ENCODE measurements at places on chromosomes 1 and 21.

DNA sequence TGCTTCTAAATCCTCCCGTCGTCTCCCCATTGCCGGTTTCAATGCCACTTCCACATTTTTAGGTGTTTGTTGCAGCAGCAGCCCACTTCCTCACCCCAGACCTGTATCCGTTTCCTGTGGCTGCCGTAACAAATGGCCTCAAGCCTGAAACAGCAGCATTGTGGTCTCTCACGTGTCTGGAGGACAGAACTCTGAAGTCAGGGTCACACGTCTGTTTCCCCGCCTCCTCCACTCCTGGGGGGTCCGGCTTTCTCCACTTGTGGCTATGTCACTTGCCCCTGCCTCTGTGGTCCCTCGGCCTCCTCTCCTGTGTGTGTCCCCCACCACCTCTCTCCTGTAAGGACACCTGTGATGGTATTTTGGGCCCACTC is 21.8 kb downstream of the TRPM2 start:
- H3K27me3 ChIP-seq, result peaks cover 95% of the 10 kb centered on the region
- H3K36me3 ChIP-seq, result no peaks in the 10 kb centered on the region
- H3K4me3 ChIP-seq, result no peak overlapping the region
- ATAC-seq, result no peak
- no peak overlapping the region for H3K27ac ChIP-seq

DNA sequence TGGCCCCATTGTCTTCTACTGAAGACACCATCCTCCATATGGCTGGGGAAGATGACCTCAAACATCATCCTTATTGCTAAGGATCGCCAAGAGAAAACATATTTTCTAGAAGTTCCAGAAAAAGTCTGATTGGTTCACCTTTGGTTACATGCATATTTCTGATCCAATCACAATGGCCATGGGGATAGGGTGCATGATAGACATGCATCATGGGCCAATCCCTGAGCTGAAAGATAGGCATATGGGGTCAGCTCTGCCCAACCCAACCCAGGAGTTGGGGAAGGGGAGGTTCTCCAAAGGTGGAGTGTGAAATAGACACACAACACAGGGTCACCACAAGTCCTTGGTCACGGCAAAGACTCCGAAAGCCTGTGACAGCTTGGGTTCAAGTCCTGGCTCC is 276.3 kb upstream of the TMEM51 start:
- no peak overlapping the region for H3K4me3 ChIP-seq
- no peaks in the 10 kb centered on the region for H3K36me3 ChIP-seq
- H3K27me3 ChIP-seq, result peaks cover 42% of the 10 kb centered on the region
- no peak overlapping the region for H3K27ac ChIP-seq
- H3K4me1 ChIP-seq, result no peaks in the 10 kb centered on the region
- ATAC-seq, result no peak

DNA sequence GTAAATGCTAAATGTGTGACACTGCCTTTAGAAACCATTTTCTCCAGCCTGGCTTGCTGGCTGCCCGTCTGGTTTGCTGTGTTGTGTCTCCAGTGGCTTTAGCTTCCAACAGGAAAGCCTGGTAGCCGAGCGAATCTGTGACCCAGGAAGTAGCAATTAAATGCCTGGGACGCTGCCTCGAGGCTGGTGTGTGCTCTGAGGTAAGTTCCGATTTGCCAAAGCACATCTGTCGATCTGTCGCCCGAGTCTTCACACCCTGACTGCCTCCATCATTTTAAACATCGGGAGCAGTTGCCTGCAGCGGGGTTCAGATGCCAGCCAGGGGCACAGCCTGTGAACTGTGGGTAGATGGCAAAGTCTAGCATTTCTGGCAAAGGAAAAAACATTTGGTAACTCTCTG is 2.2 kb downstream of the MIB2 start:
- no peak overlapping the region for H3K27ac ChIP-seq
- no peaks in the 10 kb centered on the region for H3K27me3 ChIP-seq
- no peak for ATAC-seq
- no peak overlapping the region for H3K4me3 ChIP-seq
- H3K36me3 ChIP-seq, result peaks cover 25% of the 10 kb centered on the region

GRCh38 chr1:205108464-205108863 is 13.3 kb downstream of the RBBP5 start:
- H3K4me1 ChIP-seq, result no peaks in the 10 kb centered on the region
- H3K27ac ChIP-seq, result no peak overlapping the region

DNA sequence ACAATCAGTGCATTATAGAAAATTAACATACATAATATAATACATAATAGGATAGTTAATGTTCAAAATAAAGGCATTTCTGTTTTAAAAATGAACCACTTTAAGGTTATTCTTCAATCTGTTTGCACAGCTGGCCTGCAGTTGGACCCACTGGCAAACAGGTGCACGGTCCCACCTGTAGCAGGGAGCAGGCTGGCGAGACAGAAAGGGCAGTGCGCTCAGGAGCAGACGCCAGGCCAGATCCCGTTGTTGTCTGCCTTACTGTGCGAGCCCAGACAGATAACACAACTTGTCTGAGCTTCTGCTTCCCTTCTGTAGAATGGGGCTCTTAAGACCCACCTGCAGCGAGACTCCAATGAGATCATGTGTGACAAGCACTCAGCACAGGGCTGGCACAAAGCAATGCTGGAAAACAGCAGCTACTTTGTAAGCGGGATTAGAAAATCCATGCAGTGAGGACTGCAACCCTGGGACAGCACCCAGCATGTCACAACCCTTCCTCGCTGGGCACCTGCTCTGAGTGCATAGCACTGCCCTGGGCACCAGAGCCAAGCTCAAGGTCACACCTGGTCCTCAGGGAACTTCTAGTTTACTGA is 33.5 kb downstream of the VPS26C start:
- no peak for ATAC-seq
- H3K27me3 ChIP-seq, result no peaks in the 10 kb centered on the region
- no peak overlapping the region for H3K4me3 ChIP-seq

DNA sequence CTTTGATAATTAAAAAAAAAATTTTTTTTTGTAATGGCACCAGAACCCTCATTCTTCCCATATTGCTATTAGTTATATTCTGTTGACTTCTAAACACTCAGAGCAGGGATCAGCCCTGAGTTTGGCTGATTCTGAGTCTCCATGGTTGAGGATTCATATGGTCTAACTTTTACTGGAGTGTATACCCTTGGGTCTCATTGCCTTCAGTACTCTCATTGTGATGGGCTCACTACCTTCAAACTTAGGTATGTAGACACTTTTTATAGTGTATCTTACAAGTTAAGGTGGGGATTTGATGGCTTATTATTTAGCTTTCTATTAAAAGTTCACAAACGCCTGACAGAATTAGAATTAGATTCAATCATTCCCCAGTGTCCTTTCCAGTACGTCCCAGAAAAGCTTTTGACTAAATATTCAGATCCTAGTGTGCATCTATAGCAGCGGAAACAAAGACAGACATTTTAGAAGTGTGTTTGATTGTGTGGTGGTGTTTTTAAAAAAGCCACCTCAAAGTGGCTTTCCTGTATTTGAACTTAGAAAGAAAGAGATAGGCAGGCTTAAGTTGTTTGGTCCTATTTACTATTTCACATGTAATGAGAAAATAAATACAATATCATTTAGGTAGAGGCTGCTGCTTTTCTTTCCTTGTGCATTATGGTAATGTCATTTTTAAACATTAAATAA is 1.4 kb downstream of the MACF1 start:
- H3K4me3 ChIP-seq, result peak overlapping the region; percentile 48
- H3K27ac ChIP-seq, result peak overlapping the region; percentile 91
- no peaks in the 10 kb centered on the region for H3K36me3 ChIP-seq
- no peak for ATAC-seq
- no peaks in the 10 kb centered on the region for H3K27me3 ChIP-seq

GRCh38 chr21:30829659-30830058 is at the start of gene KRTAP7-1:
KRTAP7-1 (minus strand) TSS chr21:30829759; CDS start chr21:30829698, 61 bp downstream.
- H3K36me3 ChIP-seq, result no peaks in the 10 kb centered on the region
- ATAC-seq, result no peak
- H3K27me3 ChIP-seq, result no peaks in the 10 kb centered on the region
- H3K27ac ChIP-seq, result no peak within 1 kb of the TSS
- no peak within 1 kb of the TSS for H3K4me3 ChIP-seq

DNA sequence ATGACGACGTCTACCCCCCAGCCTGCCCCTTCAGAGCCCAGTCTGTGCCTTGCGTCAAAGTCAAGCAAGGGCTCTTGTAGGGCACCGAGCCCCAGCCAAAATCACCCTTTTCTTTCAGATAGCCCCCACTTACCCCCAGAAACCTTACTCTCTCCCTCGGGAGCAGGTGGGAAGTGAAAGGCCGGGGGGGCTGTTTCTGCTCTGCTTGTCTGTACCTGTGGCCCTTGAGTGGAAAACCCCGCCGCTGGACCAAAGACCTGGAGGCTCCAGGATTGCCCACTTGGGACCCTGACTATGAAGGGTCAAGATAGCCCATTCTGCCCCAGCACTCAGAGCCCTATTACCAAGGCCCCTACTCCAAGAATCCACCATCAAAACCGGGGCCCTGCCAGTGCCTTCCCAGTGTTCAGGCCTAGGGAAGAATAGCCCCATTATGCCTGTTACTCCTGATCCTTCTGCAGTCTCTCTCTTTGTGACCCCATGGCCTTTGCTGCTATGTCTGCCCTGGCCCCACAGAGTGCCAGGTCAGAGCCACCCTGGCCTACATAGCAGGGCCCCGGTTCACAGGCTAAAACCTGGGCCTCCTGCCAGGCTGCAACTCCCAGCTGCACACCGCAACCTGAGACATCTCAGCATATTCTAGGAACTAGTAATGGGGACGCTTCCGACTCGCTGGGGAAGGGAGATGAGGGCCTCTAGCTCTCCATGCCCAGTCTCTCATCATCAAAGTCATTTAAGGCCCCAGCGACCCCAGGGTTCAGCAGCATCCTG is 22.2 kb upstream of the HPDL start:
- H3K27ac ChIP-seq, result peak overlapping the region; percentile 92
- no peak for ATAC-seq
- no peaks in the 10 kb centered on the region for H3K27me3 ChIP-seq
- H3K4me1 ChIP-seq, result peaks cover 25% of the 10 kb centered on the region
- H3K4me3 ChIP-seq, result peak overlapping the region; percentile 80

GRCh38 chr1:12230549-12231275 is 882 bp downstream of the VPS13D start:
- peak; percentile 56 for ATAC-seq
- peak overlapping the region; percentile 64 for H3K27ac ChIP-seq
- peaks cover 8% of the 10 kb centered on the region for H3K4me1 ChIP-seq
- H3K4me3 ChIP-seq, result peak overlapping the region; percentile 75
- peaks cover 20% of the 10 kb centered on the region for H3K36me3 ChIP-seq

DNA sequence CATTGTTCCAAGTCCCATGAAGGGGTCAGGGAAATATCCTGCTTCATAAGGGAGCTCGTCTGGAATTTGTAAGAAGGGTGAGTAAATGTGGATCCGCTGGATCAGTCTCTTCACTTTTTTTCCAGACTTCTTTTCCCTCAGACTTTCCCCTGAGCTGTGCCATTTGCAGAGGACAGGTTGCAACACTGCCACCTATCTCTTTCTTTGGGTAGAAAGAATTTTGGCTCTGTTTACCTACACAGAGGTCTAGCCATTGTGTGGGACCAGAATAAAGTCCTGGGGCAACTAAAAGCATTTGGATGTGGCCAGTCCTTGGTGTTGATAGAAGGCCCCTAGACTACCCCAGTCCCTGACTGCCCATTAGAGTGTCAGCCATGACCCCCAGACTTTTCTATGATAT is 1146.7 kb upstream of the PRMT6 start:
- no peak for ATAC-seq
- no peaks in the 10 kb centered on the region for H3K4me1 ChIP-seq
- no peak overlapping the region for H3K27ac ChIP-seq
- no peak overlapping the region for H3K4me3 ChIP-seq
- H3K36me3 ChIP-seq, result no peaks in the 10 kb centered on the region

DNA sequence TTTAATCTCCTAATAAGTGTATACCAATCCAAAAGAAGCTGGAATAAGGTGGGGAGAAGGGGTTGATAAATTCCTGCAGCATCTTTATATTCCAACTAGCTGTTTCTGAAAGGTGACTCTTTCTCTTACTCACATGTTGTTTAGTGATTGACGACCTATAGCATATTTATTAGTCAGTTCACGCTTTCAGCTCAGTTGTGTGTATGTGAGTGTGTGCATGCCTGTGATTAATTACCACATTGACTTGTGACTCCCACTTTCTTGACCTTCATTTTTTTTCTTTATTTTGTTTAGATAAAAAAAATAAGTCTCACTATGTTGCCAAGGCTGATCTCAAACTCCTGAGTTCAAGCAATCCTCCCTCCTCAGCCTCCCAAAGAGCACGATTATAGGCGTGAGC is 44.4 kb downstream of the ATP2B4 start:
- peaks cover 45% of the 10 kb centered on the region for H3K4me1 ChIP-seq
- ATAC-seq, result no peak
- H3K4me3 ChIP-seq, result no peak overlapping the region
- H3K27ac ChIP-seq, result peak overlapping the region; percentile 91

DNA sequence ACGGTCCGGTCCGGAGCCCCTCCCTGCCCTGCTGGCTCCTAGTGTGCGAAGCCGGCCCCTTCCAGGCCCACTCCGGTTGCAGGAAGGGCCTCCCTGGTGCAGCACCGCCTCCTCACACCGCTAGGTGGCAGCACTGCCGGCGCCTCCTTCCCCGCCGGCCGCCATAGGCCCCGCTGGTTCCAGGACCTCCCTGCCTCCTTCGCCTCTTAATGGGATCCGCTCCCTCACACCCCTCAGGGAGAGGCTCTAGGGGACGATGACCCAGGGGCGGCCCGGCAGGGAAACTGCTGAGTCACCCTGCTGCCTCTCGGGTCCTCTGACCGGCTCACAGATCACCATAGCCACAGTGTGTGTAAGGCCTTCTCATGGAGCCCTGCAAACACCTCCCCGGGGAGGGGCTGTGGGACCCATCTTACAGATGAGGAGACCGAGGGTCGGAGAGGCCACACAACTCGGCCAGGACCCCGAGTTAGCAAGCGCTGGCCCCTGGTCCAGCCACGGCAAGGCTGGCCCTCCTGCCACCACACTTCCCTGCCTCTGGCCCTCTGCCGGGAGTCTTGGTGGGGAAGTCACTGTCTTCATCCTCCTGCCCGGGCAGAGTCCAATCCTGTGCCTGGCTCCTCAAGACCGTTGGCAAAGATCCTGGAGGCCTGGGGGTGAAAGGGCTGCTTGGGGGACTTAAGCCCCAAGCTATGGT is 1.6 kb upstream of the AJAP1 start:
- no peaks in the 10 kb centered on the region for H3K36me3 ChIP-seq
- peaks cover 96% of the 10 kb centered on the region for H3K27me3 ChIP-seq
- H3K4me1 ChIP-seq, result no peaks in the 10 kb centered on the region

- ATAC-seq, result no peak
- H3K4me3 ChIP-seq, result no peak overlapping the region
- H3K27me3 ChIP-seq, result no peaks in the 10 kb centered on the region
- H3K4me1 ChIP-seq, result peaks cover 28% of the 10 kb centered on the region
- peak overlapping the region; percentile 83 for H3K27ac ChIP-seq
These were observed 16.9 kb downstream of the STUM start for GRCh38 chr1:226565476-226565875.

- no peak overlapping the region for H3K4me3 ChIP-seq
- peaks cover 100% of the 10 kb centered on the region for H3K36me3 ChIP-seq
- no peaks in the 10 kb centered on the region for H3K27me3 ChIP-seq
These were observed 15.6 kb downstream of the STRIP1 start for GRCh38 chr1:110049801-110050601.

GRCh38 chr1:59043796-59044195 is 253.1 kb upstream of the FGGY start:
- no peak overlapping the region for H3K4me3 ChIP-seq
- H3K27ac ChIP-seq, result peak overlapping the region; percentile 53
- no peaks in the 10 kb centered on the region for H3K36me3 ChIP-seq
- H3K4me1 ChIP-seq, result peaks cover 17% of the 10 kb centered on the region

GRCh38 chr1:16090076-16090826 is 16.8 kb upstream of the FAM131C start:
- no peaks in the 10 kb centered on the region for H3K27me3 ChIP-seq
- no peak for ATAC-seq
- H3K36me3 ChIP-seq, result no peaks in the 10 kb centered on the region
- H3K4me1 ChIP-seq, result no peaks in the 10 kb centered on the region
